ENCODE measurements at places on chromosomes 3 and 15.
A peak's percentile ranks its signal among the peaks of the same experiment; 100 is the strongest.

GRCh38 chr3:160393346-160394008 is 5.5 kb downstream of the IFT80 start:
- DNase-seq: no peak

GRCh38 chr15:69380100-69380725 is 33.9 kb upstream of the KIF23 start:
- DNase-seq: no peak

- DNase-seq: no peak
These were observed 72.6 kb upstream of the MFGE8 start for GRCh38 chr15:88985547-88986393.

DNA sequence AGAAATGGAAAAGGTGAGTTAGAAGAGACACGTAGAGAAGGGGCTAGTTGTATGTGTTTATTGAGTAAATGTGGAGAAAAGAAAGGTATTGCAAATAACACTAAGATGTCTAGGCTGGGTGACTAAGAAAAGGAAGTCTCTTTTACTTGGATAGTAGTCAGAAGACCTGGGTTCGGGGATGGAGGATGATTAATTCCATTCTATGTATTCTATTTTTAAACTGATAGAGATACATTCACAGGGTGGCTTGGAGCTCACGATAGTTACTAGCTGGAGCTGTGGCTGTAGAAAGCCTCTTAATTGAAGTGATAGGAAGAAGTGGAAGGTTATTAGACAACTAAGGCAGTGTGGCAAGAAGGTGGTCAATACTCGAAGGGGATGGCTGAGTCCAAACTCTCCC is 65.9 kb upstream of the TNIK start:
- DNase-seq: no peak

GRCh38 chr3:166190360-166190759 is 353.1 kb upstream of the BCHE start:
- peak; percentile 0 for DNase-seq

GRCh38 chr3:34013818-34014570 is 215.6 kb downstream of the PDCD6IP start:
- no peak for DNase-seq

DNA sequence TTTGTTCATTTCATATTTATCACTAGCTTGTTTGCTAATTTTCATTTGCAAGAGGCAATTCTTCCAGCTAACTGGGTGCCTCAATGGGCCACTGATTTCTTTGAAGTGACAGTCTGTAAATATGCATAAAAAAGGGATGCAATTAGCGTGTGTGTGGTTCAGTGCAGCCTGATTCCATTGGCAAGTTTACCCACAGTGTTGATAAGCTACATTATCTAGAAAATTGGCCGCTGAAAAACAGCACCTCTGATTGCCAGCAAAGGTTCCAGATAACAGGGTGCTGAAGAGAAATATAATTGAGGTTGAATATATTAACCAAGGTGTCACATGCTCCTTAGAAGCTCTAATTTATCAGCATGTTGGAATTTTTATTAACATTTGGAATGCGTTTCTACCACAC is 76.9 kb downstream of the SAMMSON start:
- no peak for DNase-seq

DNA sequence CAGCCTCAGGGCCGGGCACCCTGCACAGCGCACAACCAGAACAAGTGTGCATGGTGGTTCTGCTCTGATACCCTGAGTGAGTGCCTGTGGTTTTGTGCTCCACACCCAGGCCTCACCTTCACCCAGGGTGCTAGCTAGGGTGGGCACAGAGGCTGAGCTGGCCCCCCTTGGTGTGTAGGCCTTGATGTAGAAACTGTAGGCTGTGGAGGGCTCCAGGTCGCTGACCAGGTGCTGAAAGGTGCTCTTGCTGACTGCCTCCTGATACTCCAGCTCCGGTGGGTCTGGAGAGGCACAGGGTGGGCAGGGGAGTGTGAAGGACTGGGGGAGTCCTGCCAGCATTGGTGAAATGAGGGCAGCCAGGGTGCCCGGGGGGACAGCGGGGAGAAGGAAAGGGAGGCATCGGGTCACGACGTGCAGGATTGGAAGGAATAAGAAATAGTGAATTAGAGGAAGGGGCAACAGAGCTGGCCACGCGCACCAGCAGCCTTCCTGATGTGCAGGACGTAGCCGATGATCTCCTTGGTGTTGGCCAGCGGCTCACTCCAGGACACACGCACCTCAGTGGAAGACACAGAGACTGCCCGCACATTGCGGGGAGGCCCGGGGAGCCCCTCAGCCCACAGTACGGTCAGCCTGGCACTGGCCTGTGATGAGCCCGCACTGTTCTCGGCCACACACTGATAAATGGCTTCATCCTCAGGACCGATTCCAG is 26.6 kb downstream of the RNU5B-1 start:
- DNase-seq: no peak

- DNase-seq: no peak
These were observed 109.5 kb upstream of the ABHD17C start for GRCh38 chr15:80585544-80586018.

DNA sequence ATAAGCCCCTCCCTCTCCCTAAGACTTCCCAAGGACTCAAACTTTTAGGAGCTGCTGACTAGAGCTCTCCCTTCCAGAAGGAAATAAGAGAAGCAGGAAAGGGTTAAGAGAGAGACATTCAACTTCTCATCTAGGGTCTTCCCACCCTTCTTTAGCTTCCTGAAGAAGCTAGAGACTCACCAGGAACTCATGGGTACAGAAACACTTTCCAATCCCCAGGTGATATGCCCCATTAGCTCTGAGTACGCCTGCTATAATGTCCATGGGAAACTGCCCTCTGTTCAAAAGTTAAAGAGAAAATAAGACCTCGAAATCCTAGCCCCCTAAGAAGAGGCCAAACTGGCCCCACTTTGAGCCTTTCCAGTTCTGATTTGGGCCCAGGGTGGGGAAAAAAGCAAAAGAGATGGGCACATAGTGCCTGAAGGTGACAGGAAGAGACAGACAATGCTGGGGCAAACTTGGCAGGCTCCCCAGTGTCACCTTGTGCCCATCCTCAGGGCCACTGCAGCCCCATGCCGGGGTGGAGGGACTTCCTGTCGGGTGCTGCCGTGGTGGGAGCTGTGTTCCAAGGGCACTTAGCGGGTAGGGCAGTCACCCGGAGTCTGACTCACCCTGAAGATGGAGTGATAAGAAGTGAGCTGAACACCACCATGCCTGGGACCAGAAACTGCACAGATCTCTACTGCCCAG is 29.5 kb downstream of the CCDC12 start:
- peak; percentile 68 for DNase-seq

DNA sequence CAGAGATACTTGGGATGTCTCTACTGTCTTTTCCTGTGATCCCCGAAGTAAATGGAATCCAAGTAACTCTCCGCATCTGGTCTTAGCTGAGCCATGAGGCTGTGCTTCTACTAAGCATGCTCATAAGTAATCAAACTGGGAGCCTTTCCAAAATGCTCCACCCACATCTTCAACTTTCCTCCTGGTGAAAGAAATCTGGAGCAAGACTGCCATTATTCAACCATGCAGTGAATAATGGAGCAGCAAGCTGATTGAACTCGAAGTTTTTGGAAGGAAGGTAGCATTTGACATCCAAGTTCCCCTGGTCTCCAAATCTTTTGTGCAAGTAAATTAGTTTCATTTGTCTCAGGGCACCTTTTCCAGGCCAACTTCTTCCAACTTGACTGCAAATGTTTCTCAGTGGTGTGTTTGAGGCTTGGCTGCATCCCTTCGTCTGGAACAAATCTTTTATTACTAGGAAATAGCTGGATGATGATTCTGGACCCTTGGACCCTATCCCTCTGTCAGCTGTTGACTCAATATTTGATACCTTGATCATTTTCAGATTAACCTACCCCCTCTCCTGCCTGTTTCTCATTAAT is 19.4 kb downstream of the GXYLT2 start:
- no peak for DNase-seq

GRCh38 chr3:131550562-131551465 is 48.0 kb upstream of the MRPL3 start:
- no peak for DNase-seq

- DNase-seq: no peak
These were observed 3.6 kb downstream of the TRA2B start for GRCh38 chr3:185934174-185934557.

- DNase-seq: no peak
These were observed 599.4 kb downstream of the UNC13C start for GRCh38 chr15:54577476-54578250.

DNA sequence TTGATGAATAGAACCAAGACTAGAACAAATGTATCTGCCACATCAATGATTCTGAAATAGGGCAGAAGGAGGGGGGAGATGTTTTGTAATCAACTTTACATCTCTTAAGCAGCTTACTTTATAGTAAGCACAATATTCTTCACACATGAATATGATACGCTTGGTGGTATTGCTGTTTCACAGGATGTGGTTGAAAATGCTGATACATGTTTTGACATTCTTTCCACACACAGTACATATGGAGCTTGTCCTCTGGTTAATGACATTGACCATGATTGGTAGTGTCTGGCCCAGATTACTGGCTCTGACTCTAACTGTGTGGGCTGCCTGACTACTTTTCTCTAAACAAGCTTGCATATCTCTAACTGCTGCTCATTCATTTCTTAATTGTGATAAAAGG is 168.9 kb downstream of the KLHL25 start:
- no peak for DNase-seq

- no peak for DNase-seq
These were observed 293.3 kb upstream of the TBL1XR1 start for GRCh38 chr3:177490626-177491025.

DNA sequence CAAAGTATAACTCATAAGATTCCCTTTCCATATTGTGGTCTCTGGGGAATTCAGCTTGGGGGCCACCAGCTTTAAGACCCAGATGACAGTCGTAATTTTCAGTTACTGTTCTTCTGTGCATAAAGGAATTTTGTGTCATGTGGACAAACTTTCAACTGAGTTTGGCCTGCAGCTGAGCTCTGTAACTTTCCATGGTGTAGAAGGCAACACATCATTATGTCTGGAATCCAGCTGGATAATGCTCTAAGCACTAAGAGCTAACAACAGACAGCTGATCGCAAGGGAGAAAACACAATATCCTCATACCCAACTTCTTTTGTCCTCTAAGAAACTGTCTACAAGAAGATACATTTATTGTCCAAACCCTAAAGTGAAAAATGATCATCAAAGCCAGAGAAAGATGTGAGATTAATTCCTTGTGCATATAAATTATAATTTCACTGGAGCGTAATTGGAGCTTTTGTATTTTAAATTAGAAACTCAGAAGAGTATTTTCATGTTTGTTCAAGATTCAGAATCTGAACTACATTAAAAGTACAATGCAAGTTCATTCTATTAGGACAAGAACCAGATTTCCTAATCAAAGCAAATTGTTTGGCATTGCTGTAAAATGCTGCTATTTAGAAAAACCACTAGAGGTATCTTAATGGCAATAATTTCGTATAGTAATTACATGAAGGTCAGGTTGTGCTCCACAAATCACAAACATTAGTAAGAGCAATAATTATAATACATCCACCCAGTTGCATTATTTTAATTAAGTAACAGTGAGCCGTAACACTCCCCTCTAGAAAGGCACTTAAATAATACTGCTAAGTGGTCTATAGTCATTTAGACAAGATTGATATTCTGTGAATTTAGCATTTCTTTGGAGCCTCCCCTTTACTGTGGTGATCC is 218.8 kb downstream of the ATP8B4 start:
- no peak for DNase-seq

DNA sequence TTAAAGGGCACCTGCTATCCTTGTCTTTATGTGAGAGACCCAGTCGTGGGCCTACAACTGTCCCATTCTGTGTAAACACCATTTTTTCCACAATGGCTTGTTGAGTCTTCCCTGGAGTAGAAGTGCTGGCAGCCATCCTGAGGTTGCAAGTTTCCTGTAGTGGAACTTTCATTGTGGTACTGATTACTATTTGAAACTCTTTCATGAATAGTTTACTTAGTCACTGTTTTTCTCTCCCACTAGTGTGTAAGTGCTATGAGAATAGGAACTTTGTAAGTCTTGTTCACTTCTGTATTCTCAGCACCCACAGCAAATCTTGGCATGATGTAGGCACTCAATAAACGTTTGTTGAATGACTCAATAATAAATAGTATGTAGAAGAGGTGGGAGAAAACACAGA is 48.6 kb downstream of the RARB start:
- DNase-seq: no peak

DNA sequence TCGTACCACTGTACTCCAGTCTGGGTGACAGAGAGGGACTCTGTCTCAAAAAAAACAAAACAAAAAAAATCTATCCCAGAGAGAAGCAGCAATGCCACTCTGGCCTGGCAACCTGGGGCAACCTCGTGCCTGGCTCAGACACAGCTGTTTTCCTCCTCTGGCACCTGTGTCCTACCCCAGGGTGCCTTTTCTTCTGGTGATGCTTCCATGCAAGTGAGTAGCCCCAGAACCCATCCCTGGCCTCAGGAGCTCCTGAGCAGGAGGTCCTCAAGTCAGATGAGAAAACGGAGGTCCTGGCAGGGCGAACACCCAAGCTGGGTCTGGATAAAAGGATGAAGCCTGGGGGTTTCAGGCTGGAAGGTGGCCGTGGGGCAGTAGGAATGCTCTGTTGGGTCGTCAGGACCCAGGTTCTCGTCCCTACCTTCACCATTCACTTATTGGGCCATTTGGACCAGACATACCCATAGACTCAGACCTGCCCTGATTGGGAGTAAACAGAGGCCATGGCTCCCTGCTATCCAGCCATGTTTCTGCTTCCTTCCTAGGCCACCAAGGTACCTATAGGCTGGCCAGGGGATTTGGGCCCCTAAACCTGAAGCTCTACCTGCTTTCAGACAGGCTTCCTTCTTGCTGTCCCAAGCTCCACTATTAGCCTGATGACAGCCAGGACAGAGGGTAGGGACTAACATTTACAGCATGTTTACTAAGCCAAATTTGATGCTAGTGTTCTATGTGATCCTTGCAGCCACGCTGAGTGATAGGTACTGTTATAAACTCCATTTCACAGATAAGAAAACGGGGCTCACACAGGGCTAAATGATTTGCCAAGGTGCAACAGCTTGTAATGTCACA is 102.2 kb downstream of the DAPK2 start:
- no peak for DNase-seq

GRCh38 chr3:59518283-59519055 is 468.6 kb upstream of the CFAP20DC start:
- no peak for DNase-seq

DNA sequence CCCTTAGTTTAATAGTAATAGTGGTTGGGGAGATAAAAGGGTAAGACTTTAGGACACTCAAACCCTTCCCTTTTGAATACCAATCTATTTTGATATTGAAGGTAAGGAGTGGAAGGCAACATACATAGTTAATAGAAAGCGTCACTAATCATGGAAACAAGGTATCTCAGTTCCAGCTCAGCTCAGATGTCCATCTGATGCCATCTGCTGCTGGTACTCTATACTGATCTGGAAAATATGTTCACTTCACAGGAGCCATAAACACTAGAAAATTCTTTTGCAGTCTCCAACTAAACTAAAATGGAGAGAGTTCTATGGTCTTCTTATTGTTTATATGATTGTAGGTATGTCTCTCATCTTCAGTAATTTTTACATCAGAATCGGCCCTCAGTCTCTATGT is 1777.1 kb downstream of the OTOL1 start:
- DNase-seq: no peak

All from H54 (cell line).